ENCODE measurements at places on chromosomes 13 and 19.

GRCh38 chr13:34155931-34156607 lies 338.1 kb downstream of the RFC3 start:
- DNase-seq, result peak; percentile 22

DNA sequence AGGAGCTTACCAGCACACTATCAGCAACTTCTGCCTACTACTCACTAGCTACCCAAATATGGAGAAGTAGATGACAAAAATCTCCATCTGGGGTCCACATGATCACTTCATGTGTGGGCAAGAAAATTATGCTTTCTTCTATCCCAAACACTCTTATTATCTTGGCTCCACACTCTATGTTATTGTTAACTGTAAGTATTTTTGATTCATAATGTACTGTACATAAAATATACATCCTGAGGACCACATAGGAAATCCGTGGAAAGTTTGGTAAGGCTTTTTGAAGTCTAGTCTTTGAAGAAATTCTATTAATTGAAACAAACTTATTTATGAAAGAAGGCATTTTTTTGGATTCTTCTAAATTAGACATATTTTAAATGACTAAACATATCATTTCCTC lies 378.8 kb downstream of the DACH1 start:
- no peak for DNase-seq

DNA sequence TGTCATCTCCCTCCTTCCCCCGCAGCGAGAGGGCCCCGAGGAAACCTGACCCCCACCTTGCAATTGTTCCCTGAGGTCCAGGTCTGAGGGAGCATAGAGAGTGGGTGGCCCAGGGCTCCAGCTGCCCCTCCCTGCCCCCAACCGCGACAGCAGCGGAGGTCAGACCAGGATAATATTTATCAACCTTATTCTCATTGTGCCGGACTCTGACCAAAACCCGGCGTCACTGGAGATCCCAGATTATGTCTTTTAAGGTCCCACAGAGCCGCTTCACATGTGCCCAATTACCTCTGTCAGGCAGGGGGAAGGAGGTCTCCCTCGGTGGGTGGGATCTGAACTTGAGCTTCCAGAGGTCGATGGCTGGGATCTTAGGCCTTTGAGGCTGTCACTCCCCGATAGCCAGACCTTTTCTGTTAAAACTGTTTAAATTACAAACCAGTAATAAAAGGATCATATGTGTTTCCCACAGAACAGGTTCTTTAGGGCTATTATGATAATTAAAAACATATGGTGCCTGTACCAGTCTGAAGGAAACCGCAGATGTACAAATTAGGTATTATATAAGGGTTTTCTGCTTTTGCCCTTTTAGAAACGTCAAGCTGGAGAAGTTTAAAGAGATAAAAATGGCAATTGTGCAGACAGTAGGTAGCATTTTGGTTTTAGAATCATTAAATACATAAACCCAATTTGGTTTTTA lies 195.5 kb downstream of the ZNF536 start:
- no peak for DNase-seq

GRCh38 chr19:38944981-38945506 lies 14.3 kb downstream of the MRPS12 start:
- DNase-seq, result no peak
